Stimulated activated CD4-positive, alpha-beta T cell treated with anti-CD3 and anti-CD28 coated beads, Interleukin-1b, Interleukin-23, amount 100 ng/mL, for 48 hours (primary cell): ENCODE measurements at places on chromosomes 1 and 21.
A peak's percentile ranks its signal among the peaks of the same experiment; 100 is the strongest.

GRCh38 chr1:62198781-62199125, 4.1 kb downstream of the L1TD1 start:
- DNase-seq: no peak

GRCh38 chr1:115757856-115758255, 10.7 kb downstream of the CASQ2 start:
- DNase-seq: no peak

DNA sequence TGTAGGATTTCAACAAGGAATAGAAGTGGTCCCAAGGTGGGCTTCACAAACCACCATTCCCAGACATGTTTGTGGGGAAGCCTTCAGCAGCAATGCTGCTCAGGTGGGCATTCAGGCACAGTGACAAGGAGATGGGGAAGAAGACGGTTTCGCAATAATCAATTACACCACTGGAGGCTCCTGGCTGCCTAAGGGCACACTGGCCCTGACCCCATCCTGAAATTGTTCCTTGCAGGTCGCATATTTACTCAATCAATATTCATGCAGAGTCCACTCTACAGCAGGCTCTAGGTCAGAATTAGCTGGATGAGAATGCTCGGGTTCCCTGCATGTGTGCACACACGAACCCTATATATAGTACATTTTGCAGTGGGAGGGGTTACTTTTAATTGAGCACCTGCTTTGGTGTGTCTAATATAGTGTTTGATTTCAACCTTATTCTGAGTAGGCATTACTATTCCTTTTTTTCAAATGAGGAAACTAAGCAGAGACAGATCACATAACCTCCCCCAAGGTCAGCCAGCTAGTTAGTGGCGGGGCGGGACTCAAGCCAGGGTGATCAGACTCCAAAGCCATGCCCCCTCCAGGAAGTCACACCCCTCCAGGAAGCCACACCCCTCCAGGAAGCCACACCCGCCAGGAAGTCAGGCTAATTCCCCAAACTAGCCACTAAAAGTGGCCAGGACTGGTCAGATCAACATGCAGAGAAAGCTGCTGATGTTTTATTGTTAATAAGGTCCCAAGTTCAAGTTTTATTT, 106.5 kb downstream of the HLCS start:
- DNase-seq: peak; percentile 20

GRCh38 chr1:109667452-109668122, at the start of gene GSTM2:
GSTM2 (plus strand) TSS chr1:109668057; CDS start chr1:109668116, 59 bp downstream.
- peak; percentile 84 for DNase-seq

GRCh38 chr1:43558346-43558841, 27.7 kb downstream of the PTPRF start:
- no peak for DNase-seq

DNA sequence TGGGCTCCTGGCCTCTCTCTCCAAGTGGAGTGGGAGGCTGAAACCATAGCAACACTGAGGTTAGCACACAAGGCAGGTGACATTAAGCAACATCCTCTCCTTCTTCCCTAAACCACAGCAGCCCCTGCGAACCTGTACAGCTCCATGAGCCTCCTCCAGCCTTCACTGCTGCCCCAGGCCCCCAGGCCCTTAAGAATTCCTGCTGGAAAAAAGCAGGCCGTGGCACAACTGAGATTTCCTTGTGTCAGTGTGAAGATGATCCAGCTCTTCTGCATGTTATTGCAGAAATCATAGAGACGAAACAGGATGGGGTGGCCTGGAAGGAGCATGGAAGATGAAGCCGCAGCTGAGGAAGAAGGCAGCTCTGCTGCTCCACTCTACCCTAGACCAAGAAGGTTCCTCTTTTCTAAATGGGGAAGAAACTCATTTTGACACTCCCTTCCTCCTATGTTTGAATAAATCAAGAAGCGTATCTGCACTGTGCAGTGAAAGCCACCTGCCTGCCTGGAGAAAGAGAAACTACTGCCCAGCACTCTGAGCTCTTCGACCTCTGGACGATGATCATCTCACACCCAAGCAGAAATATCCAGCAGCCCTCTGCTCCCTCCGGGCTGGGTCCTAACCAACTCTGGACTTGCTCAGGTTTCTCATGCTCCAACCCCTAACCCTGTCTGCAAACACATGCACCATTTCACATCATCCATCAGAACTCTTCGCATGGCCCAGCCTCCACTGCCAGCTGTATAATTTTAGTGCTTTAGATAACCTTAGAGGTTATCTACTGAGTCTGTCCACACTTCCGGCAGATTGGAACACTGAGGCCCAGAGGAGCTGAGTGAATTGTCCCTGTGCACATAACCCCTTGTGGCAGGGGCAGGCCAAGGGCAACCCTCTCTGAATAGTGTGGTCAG, 20.7 kb downstream of the SH3BP5L start:
- DNase-seq: no peak

GRCh38 chr1:232377494-232377770, 252.5 kb downstream of the SIPA1L2 start:
- DNase-seq: no peak

DNA sequence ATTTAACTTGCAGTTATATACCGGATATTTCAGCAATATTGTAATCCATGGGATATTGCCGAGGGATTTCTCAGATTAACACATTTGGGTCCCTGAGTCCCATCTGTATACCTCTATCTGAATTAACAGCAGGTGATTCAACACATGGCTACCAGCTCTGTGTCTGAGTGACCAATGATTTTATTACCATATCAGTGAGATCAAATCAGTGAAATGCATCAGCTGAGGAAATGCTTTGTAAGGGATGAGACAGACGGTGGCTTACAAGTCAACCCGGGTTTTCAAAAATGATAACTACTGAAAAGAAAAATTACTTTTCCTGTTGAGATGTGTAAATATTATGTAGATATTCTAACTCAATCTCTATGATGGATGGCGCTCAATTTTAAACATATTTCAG, 504.1 kb upstream of the PKN2 start:
- DNase-seq: no peak

- peak; percentile 67 for DNase-seq
These were observed 2.0 kb downstream of the GFI1 start for GRCh38 chr1:92484472-92485380.

DNA sequence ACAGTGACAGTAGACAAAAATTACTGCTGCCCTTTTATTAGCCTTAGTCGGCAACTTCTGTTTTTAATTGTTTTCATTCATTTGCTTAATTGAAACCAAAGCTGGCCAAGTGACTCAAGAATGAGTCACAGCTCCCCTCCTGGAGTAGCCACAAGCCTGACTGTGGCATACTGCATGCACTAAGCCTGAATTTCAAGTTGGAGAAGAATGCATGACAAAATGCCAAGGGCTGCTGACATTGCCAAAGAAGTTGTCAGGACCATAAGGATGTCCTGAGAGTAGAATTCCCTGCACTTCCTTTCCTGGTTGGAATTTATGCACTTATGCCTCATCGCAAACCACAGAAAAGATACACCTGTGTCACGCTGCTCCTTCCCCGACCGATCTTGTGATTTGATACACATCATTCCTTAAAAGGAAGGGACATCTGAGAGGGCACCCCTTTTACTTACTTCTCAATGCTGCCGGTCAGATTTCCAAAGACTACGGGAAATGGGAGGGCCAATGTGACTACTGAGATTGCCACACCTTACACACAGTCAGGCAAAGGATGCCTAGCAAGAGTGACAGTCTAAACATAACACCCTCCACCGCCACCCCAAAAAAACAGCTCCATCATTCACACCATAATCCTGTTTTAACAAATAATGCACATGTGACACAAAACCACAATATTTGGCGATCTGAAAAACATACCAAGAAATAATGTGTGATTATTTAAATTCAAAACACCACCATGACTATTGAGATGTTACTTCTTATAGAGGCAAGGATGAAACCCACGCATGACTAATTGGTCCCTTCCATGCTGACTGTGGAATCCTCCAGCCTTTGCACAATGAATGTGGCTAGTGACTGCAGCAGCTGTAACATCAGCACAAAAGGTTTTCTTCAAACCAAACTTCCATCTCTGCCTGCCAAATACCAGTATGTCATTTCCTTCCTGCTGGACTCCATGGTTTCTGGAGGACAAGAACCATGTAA, 28.2 kb downstream of the VAV3 start:
- peak; percentile 68 for DNase-seq

GRCh38 chr1:10904396-10905358, 107.8 kb upstream of the TARDBP start:
- no peak for DNase-seq

DNA sequence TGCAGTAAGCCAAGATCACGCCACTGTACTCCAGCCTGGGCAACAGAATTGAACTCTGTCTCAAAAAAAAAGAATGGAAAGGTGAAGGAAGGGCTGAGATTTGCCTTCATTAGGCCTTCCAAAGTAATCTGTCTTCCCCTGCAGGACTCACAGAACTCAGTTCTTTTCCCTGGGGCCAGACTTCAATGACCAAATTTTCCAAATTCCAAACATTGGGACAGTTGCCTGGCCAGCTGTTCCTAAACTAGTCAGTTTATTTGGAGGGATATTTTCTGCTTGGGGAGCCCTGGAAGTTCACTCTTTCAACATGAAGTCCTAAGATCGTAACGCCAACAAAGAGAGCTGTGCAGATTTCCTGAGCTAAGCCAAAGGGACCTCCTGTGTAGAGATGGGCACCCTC, 5.4 kb upstream of the DEDD start:
- DNase-seq: no peak

GRCh38 chr1:237287876-237288521, 246.0 kb downstream of the RYR2 start:
- no peak for DNase-seq

GRCh38 chr1:208885650-208886049, 641.5 kb upstream of the PLXNA2 start:
- no peak for DNase-seq

GRCh38 chr21:39022035-39022434, 161.2 kb downstream of the PSMG1 start:
- no peak for DNase-seq

DNA sequence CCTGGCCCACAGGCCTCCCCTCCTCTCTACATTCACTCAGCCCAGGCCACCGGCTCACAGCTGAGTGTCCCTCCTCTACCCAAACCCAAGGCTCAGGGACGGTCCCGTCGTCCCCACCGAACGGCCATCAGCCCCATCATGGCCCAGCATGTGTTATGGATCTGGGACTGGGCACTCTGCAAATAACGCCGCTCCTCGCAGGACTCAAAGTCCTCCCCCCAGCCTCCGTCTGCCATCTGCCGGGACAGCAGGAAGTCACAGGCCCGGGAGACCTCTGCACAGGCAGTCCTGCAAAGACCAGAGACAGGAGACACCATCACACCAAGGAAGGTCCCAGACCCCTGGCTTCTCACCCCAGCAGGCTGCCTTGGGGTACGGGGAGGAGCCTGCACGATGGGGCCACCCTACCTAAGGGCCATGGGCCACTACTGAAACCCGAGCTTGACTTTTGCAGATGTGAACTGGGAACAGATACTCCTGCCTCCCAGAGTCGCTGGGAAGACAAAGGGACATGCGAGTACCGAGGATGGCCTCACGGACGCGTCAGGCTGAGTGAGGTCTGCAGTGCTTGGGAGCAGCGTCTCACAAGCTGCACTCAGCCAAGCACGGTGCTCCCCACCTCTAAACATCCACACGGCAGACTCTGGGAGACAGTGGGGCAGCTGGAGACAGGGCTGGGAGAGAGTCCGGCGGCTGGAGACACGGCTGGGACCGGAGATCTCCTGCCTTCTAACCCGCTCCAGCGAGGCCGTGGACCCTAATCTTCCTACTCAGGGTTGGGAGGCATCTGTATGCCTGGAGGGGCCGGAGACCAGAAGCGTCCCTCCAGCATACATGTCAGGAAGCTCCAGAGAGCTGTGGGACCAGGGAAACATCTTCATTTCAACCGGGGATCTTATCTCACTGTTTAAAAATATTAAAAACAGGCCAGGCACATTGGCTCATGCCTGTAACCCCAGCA, 10.4 kb upstream of the SPATC1L start:
- DNase-seq: no peak

- no peak for DNase-seq
These were observed 3.8 kb downstream of the MXRA8 start for GRCh38 chr1:1354271-1355247.

- no peak for DNase-seq
These were observed 691.7 kb upstream of the ADGRL2 start for GRCh38 chr1:81109038-81109437.
